Activated CD8-positive, alpha-beta memory T cell treated with anti-CD3 and anti-CD28 coated beads for 4 hours (primary cell): ENCODE measurements at places on chromosomes 6 and 20.
A peak's percentile ranks its signal among the peaks of the same experiment; 100 is the strongest.

GRCh38 chr6:108107102-108107501 lies 32.6 kb upstream of the OSTM1 start:
- no peak for DNase-seq

- DNase-seq = no peak
Observed at GRCh38 chr6:6654599-6655575, 66.4 kb downstream of the LY86 start.

DNA sequence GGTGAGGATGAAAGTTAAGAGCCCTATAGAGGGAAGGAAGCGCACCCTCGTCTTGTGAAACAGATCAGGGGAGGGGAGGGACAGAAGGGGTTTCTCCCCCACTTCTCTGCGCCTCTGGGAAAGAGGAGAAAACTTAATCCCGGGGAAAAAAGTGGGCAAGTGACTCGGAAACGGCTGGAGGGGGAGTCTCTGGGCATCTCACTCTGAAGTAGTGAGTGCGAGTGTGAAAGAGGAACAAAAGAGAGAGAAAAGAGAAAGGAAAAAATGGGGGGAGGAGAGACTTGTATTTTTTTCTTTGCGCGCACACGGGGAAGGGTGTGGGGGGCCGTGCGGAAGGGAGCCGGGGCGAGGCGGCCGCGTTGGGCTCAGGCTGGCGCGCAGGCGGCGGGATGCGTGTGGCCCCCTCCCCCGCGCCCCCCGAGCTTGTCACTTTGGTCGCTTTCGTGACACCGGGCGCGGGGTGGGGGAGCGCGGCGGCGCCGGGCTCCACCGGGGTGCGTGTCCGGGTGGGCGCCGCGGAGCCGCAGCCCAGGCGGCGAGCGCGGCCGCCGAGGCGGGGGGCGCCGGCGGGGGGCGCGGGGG lies 454 bp downstream of the L3MBTL3 start:
- no peak for DNase-seq

GRCh38 chr6:25017932-25018567 lies 82.3 kb upstream of the RIPOR2 start:
- peak; percentile 70 for DNase-seq

- no peak for DNase-seq
Observed at GRCh38 chr20:33576432-33577125, 85.5 kb upstream of the C20orf144 start.
